ENCODE measurements at places on chromosomes 2 and 18.

- no peaks in the 10 kb centered on the region for H3K36me3 ChIP-seq
- no peak overlapping the region for H3K27ac ChIP-seq
- no peak overlapping the region for H3K4me3 ChIP-seq
- H3K4me1 ChIP-seq, result no peaks in the 10 kb centered on the region
- H3K27me3 ChIP-seq, result no peaks in the 10 kb centered on the region
Observed at GRCh38 chr2:239670463-239671120, 269.8 kb upstream of the HDAC4 start.

DNA sequence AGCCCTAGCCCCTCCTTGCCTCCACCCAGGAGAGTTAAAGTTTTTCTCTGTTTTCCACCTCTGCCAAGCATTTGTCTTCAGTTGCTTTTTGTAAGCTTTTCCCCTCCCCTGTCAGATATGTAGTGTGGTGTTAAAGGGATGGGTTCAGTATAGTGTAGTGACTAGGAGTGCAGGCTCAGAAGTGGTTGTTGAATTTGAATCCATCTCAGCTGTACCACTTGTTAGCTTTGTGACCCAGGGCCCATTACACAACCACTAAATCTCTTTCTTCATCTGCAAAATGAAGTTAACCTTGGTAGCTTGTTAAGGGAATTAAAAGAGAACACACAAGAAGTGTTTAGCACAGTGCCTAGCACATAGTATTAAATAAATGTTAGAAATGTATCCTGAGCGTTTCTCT is 56.9 kb downstream of the MAP3K20 start:
- H3K4me1 ChIP-seq, result no peaks in the 10 kb centered on the region
- H3K27me3 ChIP-seq, result no peaks in the 10 kb centered on the region
- no peak for DNase-seq
- no peak overlapping the region for H3K27ac ChIP-seq
- no peak overlapping the region for H3K4me3 ChIP-seq

DNA sequence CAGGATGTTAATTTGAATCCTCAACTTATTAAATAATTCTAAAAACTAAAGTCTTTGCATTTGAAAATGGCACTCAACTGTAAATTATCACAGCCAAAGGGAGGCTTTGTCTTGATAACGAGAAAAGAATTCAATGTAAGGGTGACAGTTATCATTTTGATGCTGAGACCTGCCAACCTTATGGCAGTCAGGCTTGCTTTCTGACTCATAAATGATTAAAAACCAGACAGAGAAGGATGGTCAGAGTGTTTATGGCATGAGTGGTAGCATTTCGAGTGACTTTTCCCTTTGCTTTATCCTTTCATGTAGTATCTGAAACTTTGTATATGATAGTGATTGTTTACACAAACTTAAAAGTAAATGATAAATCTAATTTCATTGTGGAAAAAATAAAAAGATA is 53.9 kb upstream of the EPC2 start:
- H3K27me3 ChIP-seq, result no peaks in the 10 kb centered on the region
- H3K27ac ChIP-seq, result no peak overlapping the region
- no peak for DNase-seq
- H3K4me1 ChIP-seq, result no peaks in the 10 kb centered on the region

DNA sequence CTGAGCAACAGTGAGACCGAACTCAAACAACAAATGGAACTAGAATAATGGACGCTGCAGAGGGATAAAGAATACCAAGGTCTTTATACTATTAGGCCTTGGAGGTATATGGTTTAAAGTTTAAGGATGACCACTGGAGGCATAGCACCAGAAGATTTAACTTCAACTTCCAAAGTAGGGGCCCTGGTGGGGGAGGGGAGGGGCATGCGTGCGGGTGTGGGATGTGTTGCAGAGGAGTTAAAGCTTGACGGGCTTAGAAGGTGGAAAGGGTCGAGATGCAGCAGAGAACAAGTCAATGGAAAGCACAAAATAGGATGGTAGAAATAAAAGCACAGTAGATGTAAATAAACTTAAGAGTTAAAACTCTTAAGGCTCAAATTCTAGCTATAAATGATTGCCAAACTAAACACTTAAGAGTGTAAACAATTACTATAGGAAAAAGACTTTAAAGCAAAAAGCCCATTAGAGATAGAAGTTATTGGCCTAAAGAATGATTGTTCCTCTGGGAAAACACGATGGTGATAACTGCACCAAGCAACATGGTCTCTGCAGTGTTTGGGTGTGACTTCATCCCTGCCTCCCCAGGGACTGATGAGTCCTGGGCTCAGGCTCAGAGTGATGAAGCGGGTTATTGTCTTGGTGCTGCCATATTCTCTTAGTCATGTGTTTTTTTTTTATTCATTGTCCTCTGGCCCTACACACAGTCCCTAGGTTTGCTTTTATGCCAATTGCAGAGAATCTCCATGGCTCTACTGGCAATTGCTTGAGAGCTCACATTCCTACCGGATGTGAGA is 13.0 kb downstream of the RRM2 start:
- no peaks in the 10 kb centered on the region for H3K36me3 ChIP-seq
- H3K27me3 ChIP-seq, result no peaks in the 10 kb centered on the region
- no peak overlapping the region for H3K4me3 ChIP-seq
- H3K27ac ChIP-seq, result no peak overlapping the region
- DNase-seq, result no peak

DNA sequence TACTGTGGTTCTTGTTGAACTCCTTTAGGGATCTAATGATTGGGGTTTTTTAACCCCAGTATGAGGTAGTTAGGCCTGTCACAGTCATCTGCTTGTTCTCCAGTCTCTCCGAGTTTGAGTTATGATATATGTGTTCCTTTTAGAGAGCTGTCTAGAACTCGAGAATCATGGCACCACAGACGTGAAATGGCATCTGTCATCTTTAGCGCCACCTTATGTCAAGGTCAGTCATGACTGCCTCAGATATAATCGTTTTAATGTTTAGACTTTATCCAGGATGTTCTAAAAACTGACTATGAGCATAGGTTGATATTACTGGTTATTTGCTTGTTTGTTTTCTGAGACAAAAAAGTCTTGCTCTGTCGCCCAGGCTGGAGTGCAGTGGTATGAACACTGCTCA is 112.2 kb downstream of the CEP192 start:
- H3K4me3 ChIP-seq, result no peak overlapping the region
- peaks cover 96% of the 10 kb centered on the region for H3K36me3 ChIP-seq
- no peaks in the 10 kb centered on the region for H3K27me3 ChIP-seq
- H3K27ac ChIP-seq, result no peak overlapping the region
- no peak for DNase-seq
- no peaks in the 10 kb centered on the region for H3K4me1 ChIP-seq

- H3K4me3 ChIP-seq, result peak overlapping the region; percentile 44
- H3K36me3 ChIP-seq, result no peaks in the 10 kb centered on the region
- DNase-seq, result no peak
- peaks cover 23% of the 10 kb centered on the region for H3K27me3 ChIP-seq
- H3K4me1 ChIP-seq, result peaks cover 2% of the 10 kb centered on the region
Observed at GRCh38 chr2:118310681-118311429, 222.6 kb downstream of the INSIG2 start.

DNA sequence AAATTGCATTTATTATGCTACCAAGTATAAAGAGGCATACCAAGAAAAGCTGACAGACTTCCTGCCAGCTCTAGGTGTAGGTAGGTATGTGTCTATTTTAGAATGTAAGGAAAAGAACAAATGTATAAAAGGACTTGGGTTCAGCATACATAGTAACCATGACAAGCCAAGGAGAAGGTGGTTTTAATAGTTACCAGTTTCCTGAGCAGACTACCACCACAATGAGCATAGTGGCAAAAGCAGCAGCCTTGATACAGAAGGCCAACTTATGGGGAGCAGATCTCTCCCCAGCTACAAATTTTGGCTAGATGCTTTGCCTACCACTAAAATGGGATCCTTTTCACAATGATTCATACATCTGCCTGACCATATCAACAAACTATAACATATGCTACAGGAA is 34.5 kb downstream of the METTL8 start:
- no peak overlapping the region for H3K27ac ChIP-seq
- H3K4me3 ChIP-seq, result no peak overlapping the region
- H3K36me3 ChIP-seq, result no peaks in the 10 kb centered on the region
- H3K4me1 ChIP-seq, result no peaks in the 10 kb centered on the region
- DNase-seq, result no peak

- no peaks in the 10 kb centered on the region for H3K27me3 ChIP-seq
- H3K4me3 ChIP-seq, result no peak overlapping the region
- no peak for DNase-seq
- peak overlapping the region; percentile 97 for H3K27ac ChIP-seq
Observed at GRCh38 chr18:3015851-3016250, 2.9 kb upstream of the LPIN2 start.

DNA sequence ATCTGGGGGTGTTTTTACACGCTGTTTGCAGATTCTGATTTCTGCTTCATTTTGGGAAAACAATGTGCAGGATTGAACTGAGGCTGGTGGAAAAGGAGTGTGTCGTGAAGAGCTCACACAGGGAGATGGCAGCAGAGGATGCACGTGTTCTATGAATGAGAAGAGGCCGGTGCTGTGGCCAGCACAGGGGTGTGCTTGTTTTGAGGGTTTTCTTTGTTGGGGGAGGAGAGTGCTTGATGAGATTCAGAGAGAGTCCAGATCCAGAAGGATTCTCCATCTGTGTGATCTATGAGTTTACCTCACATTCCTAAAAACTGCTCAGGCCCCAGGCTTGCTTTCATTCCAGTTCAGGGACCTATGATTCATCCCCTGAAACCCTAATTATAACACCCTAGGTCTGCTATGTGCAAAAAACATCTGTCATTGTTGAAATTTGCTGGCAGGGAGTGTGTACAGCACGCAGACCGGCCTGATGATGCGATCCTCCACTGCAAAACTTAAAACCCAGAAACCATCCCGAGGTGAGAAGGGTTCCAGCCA is 12.1 kb downstream of the TGFA start:
- no peaks in the 10 kb centered on the region for H3K4me1 ChIP-seq
- no peak overlapping the region for H3K4me3 ChIP-seq
- no peaks in the 10 kb centered on the region for H3K27me3 ChIP-seq

DNA sequence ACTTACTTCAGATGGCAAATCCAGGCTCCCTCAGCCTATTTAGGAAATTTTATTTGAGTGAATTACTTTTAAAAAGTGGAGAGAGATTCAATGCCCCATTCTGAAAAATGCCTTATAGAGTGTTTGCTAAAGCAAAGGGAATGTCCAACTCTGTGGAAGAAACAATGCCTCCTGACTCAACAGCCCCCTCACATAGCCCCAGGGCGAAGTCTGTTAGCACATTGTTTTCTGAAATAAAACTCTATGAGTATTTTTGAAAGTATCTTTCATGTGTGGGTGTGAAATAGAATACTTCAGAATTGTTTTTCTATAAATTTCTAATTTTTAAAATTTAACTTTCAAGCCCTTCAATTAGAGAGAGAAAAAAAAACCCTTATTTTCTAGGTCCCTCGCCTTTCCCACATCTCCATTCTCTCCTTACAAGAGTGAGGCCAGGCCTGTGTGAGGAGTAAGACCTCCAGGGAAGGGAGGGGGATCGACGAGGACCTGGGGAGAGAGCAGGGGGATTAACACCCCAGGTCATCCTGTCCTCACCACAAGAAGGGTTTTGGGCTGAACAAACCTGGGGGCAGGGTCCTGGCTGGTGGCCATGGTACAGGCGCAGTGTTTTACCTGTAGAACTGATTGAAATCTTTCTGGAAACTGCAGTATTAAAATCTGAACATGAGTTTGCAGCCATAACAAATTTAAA is 141.4 kb downstream of the SNTG2 start:
- DNase-seq, result no peak
- H3K4me1 ChIP-seq, result no peaks in the 10 kb centered on the region
- no peak overlapping the region for H3K4me3 ChIP-seq

DNA sequence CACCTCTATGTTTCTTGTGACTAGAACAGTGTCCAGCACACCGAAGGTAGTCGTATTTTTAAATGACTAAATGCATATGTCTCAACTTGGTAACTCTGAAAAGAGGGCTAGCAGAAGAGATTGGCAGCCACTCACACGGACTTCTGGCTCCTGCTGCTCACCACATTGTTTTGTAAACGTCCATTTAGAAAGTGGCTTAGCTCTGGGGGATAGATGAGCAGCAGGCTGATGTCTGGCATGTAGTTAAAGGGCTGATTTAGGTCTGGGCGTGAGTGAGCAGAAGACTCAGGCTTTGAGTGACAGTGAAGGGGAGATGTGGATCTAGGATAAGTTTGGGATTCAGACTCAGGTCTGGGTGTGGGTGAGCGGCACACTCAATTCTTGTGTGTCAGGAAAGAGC is 372.9 kb upstream of the HS6ST1 start:
- no peak overlapping the region for H3K4me3 ChIP-seq
- H3K27me3 ChIP-seq, result peaks cover 9% of the 10 kb centered on the region
- H3K36me3 ChIP-seq, result no peaks in the 10 kb centered on the region

DNA sequence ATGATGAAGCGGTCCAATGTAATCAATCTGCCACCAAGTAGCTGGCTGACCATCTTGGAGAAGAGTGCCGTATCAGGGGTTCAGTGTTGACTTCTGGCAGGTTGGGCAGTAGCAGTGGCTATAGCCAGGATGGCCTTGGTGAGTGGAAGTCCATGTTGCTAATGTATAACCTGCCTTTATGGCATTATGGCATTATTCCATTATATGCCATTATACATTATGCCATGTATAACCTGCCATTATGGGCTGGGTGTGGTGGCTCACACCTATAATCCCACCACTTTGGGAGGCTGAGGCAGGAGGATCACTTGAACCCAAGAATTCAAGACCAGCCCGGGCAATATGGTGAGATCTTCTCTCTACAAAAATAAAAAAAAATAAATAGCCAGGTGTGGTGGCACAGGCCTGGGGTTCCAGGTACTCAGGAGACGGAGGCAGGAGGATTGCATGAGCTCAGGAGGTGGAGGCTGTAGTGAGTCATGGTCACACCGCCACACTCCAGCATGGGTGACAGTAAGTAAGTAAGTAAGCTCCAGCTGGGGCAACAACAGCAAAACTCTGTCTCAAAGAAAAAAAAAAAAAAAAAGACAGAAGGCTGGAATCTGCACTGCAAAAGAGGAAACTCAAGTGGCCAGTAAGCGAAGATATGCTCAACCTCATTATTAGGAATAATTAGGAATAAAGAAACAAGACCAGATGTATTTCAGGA is 24.4 kb upstream of the EMILIN2 start:
- H3K4me3 ChIP-seq, result no peak overlapping the region
- H3K36me3 ChIP-seq, result no peaks in the 10 kb centered on the region
- no peaks in the 10 kb centered on the region for H3K27me3 ChIP-seq
- H3K27ac ChIP-seq, result no peak overlapping the region
- H3K4me1 ChIP-seq, result no peaks in the 10 kb centered on the region
